ENCODE measurements at places on chromosomes 5 and 9.

DNA sequence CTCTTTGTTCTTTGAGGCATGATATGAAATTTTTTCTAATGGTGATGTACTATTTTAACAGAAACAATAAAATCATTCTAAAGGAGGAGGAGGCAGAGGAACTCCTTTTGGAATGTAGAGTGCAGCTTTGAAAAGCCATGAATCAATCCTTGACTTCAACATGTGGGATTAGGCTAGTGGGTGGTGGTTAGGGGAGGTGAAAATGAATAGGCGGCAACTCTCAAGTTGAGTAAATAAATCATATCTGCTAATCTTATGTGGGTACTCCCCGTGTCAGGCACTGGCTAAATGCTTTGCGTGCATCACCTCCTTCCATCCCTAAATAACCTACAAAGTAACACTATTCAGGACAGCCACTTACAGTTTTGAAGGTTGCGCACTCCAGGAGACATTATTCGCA lies 35.1 kb downstream of the FAM81B start:
- no peaks in the 10 kb centered on the region for H3K36me3 ChIP-seq
- peaks cover 4% of the 10 kb centered on the region for H3K27me3 ChIP-seq
- DNase-seq = no peak
- H3K4me1 ChIP-seq = no peaks in the 10 kb centered on the region
- no peak overlapping the region for H3K27ac ChIP-seq

DNA sequence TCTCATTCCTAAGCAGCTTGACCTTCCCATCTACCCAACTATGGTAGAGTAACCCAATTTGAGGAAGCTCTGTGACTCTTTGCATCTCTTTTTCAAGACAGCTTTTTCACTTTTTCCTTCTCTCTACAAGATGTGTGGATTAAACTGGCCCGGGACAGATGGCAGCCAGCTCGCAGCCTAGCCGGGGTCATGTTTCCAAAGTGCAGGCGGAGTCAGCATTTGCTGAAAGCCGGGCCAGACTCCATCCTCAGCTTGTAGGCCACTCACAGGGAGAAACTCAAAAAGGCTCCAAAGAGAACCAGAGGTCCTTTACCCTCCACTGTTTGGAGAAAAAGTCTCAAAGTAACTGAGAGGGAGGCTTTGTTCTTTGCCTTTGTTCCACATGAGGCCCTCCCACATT lies 286.8 kb upstream of the PANK3 start:
- H3K4me1 ChIP-seq = no peaks in the 10 kb centered on the region
- DNase-seq = no peak
- no peak overlapping the region for H3K27ac ChIP-seq
- H3K27me3 ChIP-seq = no peaks in the 10 kb centered on the region

GRCh38 chr9:94672811-94673487 lies 33.6 kb upstream of the FBP1 start:
- peaks cover 9% of the 10 kb centered on the region for H3K4me1 ChIP-seq
- DNase-seq = peak; percentile 67
- H3K27ac ChIP-seq = peak overlapping the region; percentile 19
- no peaks in the 10 kb centered on the region for H3K36me3 ChIP-seq
- H3K27me3 ChIP-seq = no peaks in the 10 kb centered on the region

DNA sequence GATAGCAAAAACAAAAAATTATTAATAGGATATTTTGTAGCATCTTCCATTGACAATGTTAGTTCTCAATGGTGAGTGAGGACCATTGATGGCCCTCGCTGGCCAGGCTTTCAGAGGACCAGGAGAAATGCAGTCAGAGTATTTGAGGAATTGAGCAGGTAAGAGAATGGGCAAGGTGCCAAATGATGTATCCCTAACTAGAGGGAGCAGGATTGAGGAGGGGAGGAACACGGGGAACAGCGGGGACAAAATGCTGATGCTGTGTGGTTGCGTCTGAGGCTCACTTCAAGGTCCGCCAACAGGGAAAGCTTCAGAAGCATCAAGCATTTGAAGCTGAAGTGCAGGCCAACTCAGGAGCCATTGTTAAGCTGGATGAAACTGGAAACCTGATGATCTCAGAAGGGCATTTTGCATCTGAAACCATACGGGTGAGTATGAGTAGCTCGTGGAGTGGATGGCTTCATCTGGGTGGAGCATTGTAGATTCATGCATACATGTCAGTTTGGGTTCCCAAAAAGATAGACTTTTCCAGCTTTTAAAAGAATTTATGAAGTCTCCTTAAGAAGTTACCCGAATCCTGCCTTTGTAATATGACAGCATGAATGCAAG lies 16.2 kb downstream of the SPTAN1 start:
- no peaks in the 10 kb centered on the region for H3K27me3 ChIP-seq
- peaks cover 3% of the 10 kb centered on the region for H3K4me1 ChIP-seq
- peak; percentile 47 for DNase-seq
- H3K4me3 ChIP-seq = no peak overlapping the region

GRCh38 chr9:87818308-87818707 lies 64.4 kb upstream of the SPATA31E1 start:
- no peak overlapping the region for H3K27ac ChIP-seq
- H3K36me3 ChIP-seq = no peaks in the 10 kb centered on the region
- no peak for DNase-seq

DNA sequence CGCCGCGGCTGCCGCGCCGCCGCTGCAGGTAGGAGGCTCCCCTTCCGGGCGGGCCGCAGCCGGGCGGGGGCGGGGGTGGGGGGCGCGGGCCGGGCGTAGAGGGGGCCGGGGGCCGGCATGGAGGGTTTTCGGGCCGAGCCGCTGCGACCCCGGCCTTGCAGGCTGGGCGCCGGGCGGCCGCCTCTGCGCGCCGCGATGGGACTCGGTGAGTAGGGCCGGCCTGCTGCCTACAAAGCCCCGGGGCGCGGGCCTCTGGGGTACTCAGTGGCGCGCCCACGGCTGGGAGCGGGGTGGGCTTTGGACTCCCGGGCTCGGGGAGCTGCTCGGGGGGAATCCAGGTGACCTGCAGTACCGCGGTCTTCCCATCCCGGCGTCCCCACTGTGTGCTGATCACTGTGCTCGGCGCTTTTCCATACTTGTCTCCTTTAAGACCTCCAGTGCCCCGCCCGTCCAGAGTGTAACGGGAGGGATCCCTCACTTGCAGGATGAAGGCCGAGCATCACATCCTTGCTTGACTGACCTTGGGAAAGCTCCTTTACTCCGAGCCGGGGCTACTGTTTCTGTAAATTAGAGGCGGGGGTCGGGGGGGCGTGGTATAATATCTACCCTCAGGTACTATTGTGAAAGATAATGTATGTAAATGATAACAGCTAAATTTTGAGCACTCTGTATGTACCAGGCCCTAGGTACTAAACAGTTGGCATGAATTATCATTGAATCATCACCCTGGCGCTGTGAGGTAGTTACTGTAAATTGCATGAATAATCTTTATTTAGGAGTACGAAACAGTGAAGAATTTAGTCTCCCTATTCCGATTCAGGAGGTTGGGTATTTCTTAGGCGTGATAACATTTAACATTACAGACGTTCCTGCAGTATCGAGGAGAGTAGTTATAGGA lies 672 bp downstream of the MSANTD3 start:
- H3K36me3 ChIP-seq = peaks cover 3% of the 10 kb centered on the region
